ENCODE measurements at places on chromosomes 2 and 18. TPM values are rescaled to one million over a fixed set of nuclear protein-coding genes. Genes with fewer than 3 reads are reported as not detected.

Gene NAT8
- total RNA-seq, result not detected

Gene AQP12A
- total RNA-seq, result not detected

Gene INHBB
- total RNA-seq, result 0.53 TPM

Gene ALKAL2
- not detected for total RNA-seq

Gene ATIC
- 18.7 TPM for total RNA-seq

Gene PAX8
- total RNA-seq, result not detected

Gene PPP1CB
- 328 TPM for total RNA-seq

Gene CD302
- 0.13 TPM for total RNA-seq

Gene COL5A2
- 9.3 TPM for total RNA-seq

Gene DGKD
- 14.5 TPM for total RNA-seq

Gene ST8SIA3
- total RNA-seq, result not detected

Gene CRYGD
- not detected for total RNA-seq

Gene CCDC150
- total RNA-seq, result 3.3 TPM

Gene AQP4
- not detected for total RNA-seq

Gene SERPINB13
- total RNA-seq, result 48.0 TPM

Gene FAM110C
- total RNA-seq, result 9.2 TPM

Gene FKBP7
- 1.3 TPM for total RNA-seq

Gene DPP10
- total RNA-seq, result 0.26 TPM

Gene PGAP1
- total RNA-seq, result 8.3 TPM

Gene ZEB2
- 0.26 TPM for total RNA-seq

Gene SULT6B1
- total RNA-seq, result not detected

Gene MYO3B
- total RNA-seq, result under 0.01 TPM

Gene ZNF514
- 12.5 TPM for total RNA-seq

Gene SEMA4C
- total RNA-seq, result 7.8 TPM

Gene DSEL
- 3.3 TPM for total RNA-seq

Gene AQP12B
- not detected for total RNA-seq

Gene EVA1A
- total RNA-seq, result 4.6 TPM

Gene REG1B
- not detected for total RNA-seq

Gene BAZ2B
- 51.0 TPM for total RNA-seq

Gene LYPD1
- under 0.01 TPM for total RNA-seq

Gene HEATR5B
- 20.4 TPM for total RNA-seq

Gene MALL
- 33.7 TPM for total RNA-seq

Gene MARCO
- 0.13 TPM for total RNA-seq

Gene WNT10A
- total RNA-seq, result 2.4 TPM

Gene POMC
- 0.64 TPM for total RNA-seq

Gene PLEKHM3
- 8.1 TPM for total RNA-seq

Gene ADD2
- total RNA-seq, result not detected

Gene PPP1R1C
- total RNA-seq, result 2.1 TPM

Gene RTP5
- total RNA-seq, result not detected

Gene FLACC1
- 0.26 TPM for total RNA-seq

Measured in bronchial epithelial cell (primary cell).